ENCODE measurements at places on chromosomes 16 and 17. TPM values are rescaled to one million over a fixed set of nuclear protein-coding genes. Genes with fewer than 3 reads are reported as not detected.

The PHKB gene
- 76.4 TPM for total RNA-seq

The SKA2 gene
- total RNA-seq = 22.4 TPM

The CCL1 gene
- total RNA-seq = not detected

The OR1A1 gene
- not detected for total RNA-seq

The WNT9B gene
- total RNA-seq = 0.36 TPM

The CA5A gene
- total RNA-seq = not detected

The ERBB2 gene
- 44.2 TPM for total RNA-seq

The NBR1 gene
- 115 TPM for total RNA-seq

The KRT24 gene
- total RNA-seq = not detected

The TPSG1 gene
- total RNA-seq = not detected

DNA sequence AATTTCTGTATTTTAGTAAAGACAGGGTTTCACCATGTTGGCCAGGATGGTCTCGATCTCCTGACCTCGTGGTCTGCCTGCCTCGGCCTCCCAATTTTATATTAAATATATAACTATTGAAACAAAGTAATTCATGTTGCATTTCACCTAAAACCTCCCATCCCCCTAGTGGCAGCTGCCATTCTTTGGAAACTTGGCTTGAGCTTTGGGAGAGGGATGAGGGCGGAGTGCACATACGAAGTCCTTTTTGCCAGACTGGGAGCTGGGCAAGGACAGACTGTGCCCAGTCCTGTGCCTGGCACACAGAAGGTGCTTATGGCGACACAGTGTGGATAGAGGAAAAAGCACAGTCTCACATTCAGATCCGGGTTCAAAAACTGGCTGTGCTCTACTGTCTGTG is 83.8 kb downstream of the NETO2 start:
- H3K36me3 ChIP-seq = no peaks in the 10 kb centered on the region
- no peaks in the 10 kb centered on the region for H3K27me3 ChIP-seq
- no peak overlapping the region for H3K4me3 ChIP-seq
- DNase-seq = peak; percentile 64
- H3K27ac ChIP-seq = no peak overlapping the region

DNA sequence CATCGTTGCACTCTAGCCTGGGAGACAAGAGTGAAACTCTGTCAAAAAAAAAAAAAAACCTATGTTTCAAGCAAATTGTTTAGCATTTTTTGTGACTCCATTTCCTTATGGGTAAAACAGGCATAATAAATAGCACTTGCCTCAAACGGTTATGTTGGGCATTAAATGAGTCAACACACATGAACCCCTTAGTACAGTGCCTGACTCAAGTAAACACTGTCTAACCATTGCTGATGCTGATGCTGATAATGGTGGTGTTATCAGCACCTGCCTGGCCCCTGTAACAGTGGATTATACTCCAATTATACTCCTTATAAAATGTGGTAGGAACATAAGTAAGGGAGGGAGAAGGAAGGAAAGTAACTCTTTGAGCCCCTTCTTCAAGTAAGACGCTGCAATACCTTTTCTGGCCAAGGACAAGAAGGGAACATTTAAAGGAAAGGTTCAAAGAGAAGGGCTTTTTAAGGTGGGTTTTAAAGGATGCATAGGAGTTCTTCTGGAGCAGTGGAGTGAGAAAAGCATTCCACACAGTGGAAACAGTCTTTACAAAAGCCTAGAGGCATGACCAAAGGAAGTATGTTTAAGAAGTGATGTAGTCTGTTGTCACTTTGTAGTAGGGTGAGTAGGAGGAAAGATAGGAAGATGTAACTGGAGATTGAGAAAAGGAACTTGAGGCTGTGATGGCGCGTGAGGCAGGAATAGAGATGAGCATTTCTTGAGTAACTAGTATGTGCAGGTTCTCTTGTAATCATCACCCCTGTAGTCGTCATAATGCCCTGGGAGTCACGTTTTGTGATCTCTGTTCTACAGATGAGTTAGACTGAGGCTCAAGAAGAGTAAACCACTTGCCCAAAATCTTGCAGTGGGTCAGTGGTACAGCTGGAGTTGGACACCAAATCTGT is 4.3 kb downstream of the SCNN1B start:
- no peak for DNase-seq
- H3K4me1 ChIP-seq = no peaks in the 10 kb centered on the region
- H3K36me3 ChIP-seq = no peaks in the 10 kb centered on the region
- no peak overlapping the region for H3K4me3 ChIP-seq
- no peak overlapping the region for H3K27ac ChIP-seq

DNA sequence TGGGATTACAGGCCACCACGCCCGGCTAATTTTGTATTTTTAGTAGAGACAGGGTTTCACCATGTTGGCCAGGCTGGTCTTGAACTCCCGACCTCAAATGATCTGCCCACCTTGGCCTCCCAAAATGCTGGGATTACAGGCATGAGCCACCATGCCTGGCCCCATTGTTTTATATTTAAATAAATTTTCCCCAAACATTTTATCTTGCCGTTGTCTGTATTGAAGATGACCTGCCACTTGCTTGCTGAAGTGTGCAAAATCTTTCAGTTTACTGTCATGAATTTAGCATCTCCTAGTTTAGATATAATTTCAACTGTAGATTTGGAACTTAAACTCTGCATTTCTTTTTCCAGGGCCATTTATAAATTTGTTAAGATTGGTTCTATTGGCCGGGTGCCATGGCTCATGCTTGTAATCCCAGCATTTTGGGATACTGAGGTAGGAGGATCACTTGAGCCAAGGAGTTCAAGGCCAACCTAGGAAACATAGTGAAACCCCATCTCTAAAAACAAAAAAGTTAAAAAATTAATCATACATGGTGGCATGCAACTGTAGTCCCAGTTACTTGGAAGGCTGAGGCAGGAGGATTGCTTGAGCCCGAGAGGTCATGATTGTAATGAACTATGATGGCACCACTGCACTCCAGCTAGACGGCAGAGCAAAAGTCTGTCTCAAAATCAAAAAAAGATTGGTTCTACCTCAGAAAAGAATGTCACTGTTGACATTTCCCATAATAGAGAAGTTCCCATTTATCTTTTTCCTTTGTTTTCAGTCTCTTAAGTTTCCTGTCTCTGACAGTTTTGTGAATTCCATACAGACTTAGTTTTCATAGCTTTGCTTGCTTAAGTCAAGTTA is 84.4 kb downstream of the VMP1 start:
- peaks cover 28% of the 10 kb centered on the region for H3K4me1 ChIP-seq
- H3K4me3 ChIP-seq = no peak overlapping the region
- no peaks in the 10 kb centered on the region for H3K27me3 ChIP-seq
- H3K27ac ChIP-seq = peak overlapping the region; percentile 94
- DNase-seq = no peak

GRCh38 chr16:1964506-1965395 is at the start of gene RPS2:
Gene RPS2, minus strand, starts transcription at chr16:1964826. Its CDS starts 201 bp downstream, at chr16:1964625.
- H3K27me3 ChIP-seq = no peaks in the 10 kb centered on the region
- peaks cover 28% of the 10 kb centered on the region for H3K36me3 ChIP-seq
- H3K27ac ChIP-seq = peak within 1 kb of the TSS; percentile 93
- peak within 1 kb of the TSS; percentile 91 for H3K4me3 ChIP-seq
- peak; percentile 100 for DNase-seq
- peaks cover 24% of the 10 kb centered on the region for H3K4me1 ChIP-seq

GRCh38 chr17:46960152-46960551 is 18.9 kb downstream of the RPRML start:
- no peaks in the 10 kb centered on the region for H3K4me1 ChIP-seq
- H3K27ac ChIP-seq = no peak overlapping the region
- H3K4me3 ChIP-seq = no peak overlapping the region
- H3K36me3 ChIP-seq = no peaks in the 10 kb centered on the region

- no peaks in the 10 kb centered on the region for H3K27me3 ChIP-seq
- H3K4me3 ChIP-seq = no peak overlapping the region
- no peaks in the 10 kb centered on the region for H3K4me1 ChIP-seq
- no peaks in the 10 kb centered on the region for H3K36me3 ChIP-seq
- peak; percentile 84 for DNase-seq
Observed at GRCh38 chr17:78241277-78242023, 10.0 kb downstream of the TMEM235 start.

- peaks cover 6% of the 10 kb centered on the region for H3K4me1 ChIP-seq
- no peak overlapping the region for H3K27ac ChIP-seq
- H3K36me3 ChIP-seq = peaks cover 14% of the 10 kb centered on the region
Observed at GRCh38 chr16:23694265-23694643, 15.6 kb downstream of the PLK1 start.

GRCh38 chr16:48511071-48511540 is 98.9 kb downstream of the N4BP1 start:
- no peak overlapping the region for H3K4me3 ChIP-seq
- DNase-seq = peak; percentile 94
- H3K4me1 ChIP-seq = no peaks in the 10 kb centered on the region
- H3K36me3 ChIP-seq = no peaks in the 10 kb centered on the region

DNA sequence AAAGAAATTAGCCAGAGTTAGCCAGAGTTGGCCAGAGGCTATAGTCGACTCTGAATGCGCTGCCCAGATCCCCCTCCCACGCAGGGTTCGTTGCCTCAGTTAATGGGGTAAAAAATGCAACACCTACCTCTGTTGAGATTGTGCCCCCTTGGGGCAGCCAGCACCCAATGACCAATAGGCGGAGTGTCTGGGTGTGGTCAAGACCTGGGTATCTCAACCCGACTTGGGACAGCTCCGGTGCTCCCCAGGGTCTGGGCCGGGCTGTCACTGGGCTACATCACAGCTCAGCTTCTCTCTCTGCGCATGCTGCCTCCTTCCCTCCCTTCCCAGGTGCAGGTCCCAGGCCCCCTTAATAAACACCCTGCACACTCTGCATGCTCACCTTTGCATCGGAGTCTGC is 59.6 kb upstream of the GCSH start:
- H3K27me3 ChIP-seq = peaks cover 2% of the 10 kb centered on the region
- no peaks in the 10 kb centered on the region for H3K36me3 ChIP-seq
- DNase-seq = no peak

- H3K4me3 ChIP-seq = peak overlapping the region; percentile 91
- no peak for DNase-seq
- peaks cover 46% of the 10 kb centered on the region for H3K4me1 ChIP-seq
- H3K27ac ChIP-seq = peak overlapping the region; percentile 61
Observed at GRCh38 chr17:29588017-29588561, 1.4 kb downstream of the GIT1 start.

DNA sequence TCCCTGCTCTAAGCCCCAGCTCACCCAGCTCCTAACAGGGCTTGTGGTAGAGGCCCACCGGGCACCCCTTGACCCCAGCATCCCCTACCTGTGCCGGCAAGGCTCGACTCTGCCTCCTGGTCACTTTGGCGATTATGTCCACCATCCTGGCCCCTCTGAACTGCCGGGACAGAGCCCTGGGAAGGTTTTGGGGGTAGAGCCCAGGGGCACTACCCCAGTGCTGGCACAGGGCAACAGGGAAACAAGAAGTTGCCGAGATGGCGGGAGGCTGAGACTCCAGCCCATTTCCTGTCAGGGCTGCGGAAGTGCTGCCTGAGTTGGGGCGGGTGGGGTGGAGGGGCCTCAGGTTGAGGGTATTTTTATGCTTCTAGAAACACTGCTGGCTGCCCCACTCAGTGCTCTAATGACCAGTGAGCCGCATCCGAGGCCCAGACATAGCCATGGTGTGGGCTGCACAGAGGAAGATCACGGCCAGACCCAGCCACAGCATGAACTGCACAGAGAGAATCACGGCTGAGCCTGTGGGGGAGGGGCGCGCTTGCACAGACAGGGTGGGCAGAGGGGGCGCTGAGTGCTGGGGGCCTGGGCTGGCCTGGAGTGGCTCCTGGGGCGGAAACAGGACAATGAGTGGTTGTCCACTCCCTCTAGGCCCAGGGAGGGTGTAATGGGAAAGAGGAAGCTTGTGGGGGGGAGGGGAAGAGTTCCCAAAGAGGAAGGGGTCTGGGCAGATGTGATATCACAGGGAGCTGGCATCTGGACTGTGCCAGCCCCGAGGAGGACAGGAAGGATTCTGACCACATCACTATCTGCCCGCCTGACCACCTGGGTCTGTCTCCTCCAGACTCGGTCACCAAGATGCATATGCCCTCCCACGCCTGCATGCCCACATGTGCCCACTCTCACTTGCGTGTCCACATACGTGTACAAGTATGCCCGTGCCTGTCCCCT is 22.3 kb downstream of the ARHGAP27 start:
- H3K27ac ChIP-seq = no peak overlapping the region
- peak; percentile 73 for DNase-seq
- peaks cover 13% of the 10 kb centered on the region for H3K27me3 ChIP-seq
- H3K4me3 ChIP-seq = no peak overlapping the region

DNA sequence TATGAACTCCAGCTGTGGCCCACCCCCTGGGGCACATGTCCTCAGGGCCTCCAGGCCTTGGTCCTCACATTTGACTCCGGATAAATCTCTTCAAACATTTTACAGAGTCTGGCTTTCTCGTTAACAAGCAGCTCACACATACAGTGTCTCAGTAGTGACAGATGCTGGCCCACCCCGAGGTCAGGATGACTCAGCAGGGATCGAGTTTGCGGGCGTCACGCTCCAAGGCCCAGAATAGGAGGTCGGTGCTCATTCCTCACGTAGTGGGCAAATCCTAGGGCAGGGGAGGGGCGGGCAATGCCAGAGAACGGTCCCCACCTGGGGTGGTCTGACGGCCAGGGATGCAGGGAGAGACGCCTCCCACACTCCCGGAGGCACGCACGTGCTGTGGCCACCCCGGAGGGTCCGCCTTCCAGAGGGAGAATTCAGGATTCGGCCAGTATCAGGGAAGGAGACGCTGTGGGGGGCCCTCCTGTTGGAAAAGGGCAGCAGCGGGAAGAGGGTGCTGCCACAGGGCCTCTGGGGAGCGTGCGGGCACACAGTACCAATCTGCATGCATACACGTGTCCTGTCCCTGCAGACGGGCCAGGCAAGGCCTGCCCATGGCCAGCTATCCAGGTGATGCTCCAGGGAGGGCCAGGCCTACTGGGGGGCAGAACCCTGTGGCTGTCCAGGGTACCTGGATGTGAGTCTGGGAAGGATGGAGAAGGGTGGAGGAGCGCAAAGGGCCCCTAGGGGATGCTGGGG is 8.6 kb downstream of the SLC7A5 start:
- DNase-seq = peak; percentile 94
- peak overlapping the region; percentile 83 for H3K27ac ChIP-seq
- H3K4me1 ChIP-seq = peaks cover 51% of the 10 kb centered on the region
- peaks cover 29% of the 10 kb centered on the region for H3K36me3 ChIP-seq
- no peaks in the 10 kb centered on the region for H3K27me3 ChIP-seq
- peak overlapping the region; percentile 30 for H3K4me3 ChIP-seq

DNA sequence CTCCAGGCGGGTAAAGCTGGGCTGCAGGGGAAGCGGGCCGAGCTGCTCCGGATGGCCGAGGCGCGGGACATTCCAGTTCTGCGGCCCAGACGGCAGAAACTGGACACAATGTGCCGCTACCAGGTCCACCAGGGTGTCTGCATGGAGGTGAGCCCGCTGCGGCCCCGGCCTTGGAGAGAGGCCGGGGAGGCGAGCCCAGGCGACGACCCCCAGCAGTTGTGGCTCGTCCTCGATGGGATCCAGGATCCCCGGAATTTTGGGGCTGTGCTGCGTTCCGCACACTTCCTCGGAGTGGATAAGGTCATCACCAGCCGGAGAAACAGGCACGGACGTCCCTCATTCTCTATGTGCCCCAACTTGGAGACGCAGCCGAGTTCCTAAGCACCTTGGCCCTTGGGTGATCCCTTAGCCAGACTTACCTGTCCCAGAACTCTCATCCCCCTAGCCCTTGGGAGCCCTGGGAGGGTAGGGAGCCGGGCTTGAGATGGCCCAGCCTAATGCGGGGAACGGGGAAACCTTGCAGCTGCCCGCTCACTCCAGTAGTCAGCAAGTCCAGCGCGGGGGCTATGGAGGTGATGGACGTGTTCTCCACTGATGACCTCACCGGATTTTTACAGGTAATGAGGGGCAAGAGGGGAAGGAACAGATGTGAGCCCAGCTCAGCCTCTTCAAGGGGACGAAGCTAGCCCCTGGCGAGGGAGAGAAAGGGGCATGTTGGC is 806 bp downstream of the MRM1 start:
- peaks cover 4% of the 10 kb centered on the region for H3K36me3 ChIP-seq
- H3K27ac ChIP-seq = peak overlapping the region; percentile 86
- DNase-seq = no peak
- no peaks in the 10 kb centered on the region for H3K27me3 ChIP-seq
- H3K4me3 ChIP-seq = peak overlapping the region; percentile 98

Data from osteoblast (primary cell).